ENCODE measurements at places on chromosomes 1 and 21.

- DNase-seq: no peak
Observed at GRCh38 chr1:210536254-210536961, 207.7 kb downstream of the HHAT start.

GRCh38 chr1:184287001-184287400 is 99.8 kb upstream of the C1orf21 start:
- no peak for DNase-seq

- DNase-seq: no peak
Observed at GRCh38 chr1:167514288-167514687, 4.0 kb downstream of the CD247 start.

GRCh38 chr1:155193275-155193990 is 14.3 kb downstream of the THBS3 start:
- peak; percentile 89 for DNase-seq

DNA sequence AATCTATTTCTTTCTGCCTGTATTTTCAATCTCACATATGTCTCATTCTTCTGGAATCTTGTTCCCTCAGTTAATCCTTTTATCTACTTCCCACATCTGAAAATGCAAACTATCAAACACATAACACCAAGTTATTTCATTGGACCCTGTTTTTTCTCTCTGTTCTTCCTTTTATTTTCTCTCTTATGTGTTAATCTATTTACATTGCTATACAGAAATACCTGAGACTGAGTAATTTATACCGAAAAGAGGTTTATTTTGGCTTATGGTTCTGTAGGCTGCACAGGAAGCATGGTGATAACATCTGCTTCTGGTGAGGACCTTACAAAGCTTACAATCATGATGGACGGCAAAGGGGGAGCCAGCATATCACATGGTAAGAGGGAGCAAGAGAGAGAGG is 247.6 kb downstream of the TGFB2 start:
- DNase-seq: no peak

GRCh38 chr1:111743679-111744101 is 4.5 kb upstream of the INKA2 start:
- no peak for DNase-seq

DNA sequence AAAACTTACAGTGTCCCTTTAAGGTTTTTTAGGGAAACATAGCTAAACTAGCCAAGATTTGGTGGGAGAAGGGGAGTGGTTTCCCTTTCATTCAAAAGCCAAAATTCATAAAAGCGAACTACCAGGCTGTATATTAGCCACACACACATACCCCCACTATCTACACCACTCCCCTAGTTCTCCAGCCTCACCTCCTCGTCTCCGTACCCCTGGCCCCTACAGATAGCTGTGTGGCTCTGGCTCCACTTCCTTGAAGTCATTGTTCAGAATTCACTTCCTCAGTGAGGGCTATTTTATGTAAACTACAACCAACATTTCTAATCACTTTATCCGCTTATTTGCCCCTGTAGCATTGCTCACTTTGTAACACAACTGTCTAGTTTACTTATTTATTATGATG is 5.3 kb upstream of the DPH5 start:
- DNase-seq: no peak

GRCh38 chr21:32566741-32567389 is 18.5 kb downstream of the TCP10L start:
- no peak for DNase-seq

DNA sequence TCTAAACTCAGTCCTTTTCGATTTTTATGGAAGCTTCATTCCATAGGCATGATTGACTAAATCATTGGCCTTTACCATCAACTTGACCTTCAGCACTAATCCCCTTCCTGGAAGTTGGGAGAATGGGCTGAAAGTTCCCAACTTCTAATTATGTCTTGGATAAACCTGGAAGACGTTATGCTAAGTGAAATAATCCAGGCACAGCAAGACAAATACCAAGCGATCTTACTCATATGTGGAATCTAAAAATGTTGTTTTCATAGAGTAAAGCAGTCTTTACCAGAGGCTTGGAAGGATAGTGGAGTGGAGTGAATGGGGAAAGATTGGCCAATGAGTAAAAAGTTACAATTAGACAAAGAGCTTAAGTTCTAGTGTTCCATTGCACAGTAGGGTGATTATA is 1453.2 kb downstream of the PLA2G4A start:
- DNase-seq: no peak

DNA sequence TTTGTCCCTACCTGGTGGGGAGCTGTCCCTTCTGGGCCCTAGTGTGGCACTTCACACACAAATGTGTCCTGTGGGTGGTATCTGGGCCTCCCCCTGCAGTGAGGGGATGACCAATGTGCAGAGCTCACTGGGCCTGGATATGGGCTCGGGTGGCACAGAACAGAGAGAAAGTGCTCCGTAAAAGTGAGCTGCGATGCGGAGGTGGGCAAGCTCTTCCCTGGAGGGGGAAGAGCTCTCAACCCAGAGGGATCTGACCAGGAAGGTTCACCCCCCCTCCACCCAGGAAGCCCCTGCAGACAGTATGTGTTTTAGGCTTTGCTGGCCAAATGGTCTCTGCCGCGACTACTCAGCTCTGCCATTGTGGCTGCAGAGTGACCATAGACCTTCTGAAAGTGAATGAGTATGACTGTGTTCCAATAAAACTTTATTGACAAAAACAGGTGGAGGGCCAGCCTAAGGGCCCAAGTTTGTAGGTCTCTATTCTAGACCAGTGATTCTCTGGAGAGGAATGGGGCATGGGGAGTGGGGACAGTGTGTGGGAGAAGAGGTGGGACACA is 8.6 kb upstream of the ITGB2 start:
- DNase-seq: no peak

DNA sequence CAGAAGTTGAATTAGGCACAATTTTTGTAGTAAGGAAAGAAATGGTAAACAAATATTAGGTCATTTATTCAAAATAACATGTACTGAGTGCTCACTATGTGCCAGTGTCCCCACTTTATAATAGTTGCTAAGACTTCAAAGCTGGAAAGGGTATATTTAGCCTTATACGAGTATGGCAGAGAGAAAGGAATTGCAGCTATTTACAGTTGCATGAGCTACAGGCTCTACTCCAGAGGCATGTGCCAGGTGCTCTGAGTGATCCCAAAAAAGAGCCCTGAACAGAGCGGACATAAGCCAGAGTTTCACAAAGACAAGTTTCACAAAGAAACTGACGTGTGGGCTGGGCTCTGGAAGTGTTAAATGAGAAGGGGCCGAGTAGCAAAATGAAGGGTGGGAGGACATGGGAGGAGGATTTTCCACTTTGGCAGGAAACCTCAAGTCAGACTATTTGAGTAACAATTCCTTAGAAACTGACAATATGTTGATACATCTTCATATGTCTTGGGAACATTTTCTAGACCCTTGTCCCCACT is 40.9 kb downstream of the FASLG start:
- DNase-seq: no peak

GRCh38 chr1:172137703-172138454 is 282.6 kb upstream of the C1orf105 start:
- DNase-seq: no peak

DNA sequence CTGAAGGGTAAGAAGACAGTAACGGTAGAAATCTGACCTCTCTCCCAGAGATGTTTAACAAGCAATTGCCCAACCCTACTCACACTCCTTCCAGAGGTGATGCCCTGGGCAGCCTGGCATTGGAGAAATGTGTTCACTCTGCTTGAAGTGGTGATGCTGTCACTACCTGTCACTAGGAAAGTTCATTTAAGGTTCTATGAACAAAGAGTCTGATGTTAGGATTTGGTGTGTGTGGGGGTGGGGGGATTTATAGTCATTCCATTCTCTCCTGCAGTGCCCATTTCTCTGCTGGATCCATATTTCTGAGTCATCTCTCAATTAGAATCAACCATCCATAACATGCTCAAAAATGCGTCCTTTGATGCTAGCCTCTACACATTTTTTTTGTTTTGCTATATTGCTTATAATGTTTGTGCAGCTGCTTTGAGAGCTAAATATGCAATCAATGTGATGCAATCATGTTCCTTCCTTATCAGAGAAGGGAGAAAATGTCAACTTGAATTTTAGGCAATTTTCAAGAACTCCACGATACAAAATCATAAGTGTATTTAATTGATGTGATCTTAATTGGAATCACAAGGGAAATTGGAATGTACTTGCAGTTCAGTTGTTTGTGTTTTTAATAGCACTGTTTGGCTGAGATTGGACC is 173.9 kb downstream of the DUSP10 start:
- DNase-seq: no peak

- no peak for DNase-seq
Observed at GRCh38 chr1:175174309-175175102, 18.1 kb downstream of the KIAA0040 start.

DNA sequence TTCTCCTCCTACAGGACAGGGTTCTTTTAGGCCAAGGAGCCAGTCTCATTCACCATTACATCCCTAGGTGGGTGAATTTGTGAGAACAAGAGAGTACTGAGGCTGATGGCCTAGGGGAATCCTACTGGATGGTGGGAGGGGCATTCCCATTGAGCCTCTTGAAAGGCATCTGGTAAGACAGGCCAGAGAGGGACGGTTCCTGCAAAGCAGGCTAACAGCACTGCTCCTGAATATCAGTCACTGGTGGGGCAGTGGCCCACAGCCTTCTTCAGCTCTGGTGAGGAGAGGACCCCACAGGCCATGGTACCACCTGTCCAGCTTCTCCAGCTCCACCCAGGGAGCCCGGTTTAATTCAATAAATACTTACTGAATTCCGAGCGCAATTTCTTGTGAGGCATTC is 125.9 kb upstream of the EDN2 start:
- DNase-seq: peak; percentile 3

GRCh38 chr1:67736750-67737149 is 51.7 kb downstream of the GADD45A start:
- DNase-seq: no peak

DNA sequence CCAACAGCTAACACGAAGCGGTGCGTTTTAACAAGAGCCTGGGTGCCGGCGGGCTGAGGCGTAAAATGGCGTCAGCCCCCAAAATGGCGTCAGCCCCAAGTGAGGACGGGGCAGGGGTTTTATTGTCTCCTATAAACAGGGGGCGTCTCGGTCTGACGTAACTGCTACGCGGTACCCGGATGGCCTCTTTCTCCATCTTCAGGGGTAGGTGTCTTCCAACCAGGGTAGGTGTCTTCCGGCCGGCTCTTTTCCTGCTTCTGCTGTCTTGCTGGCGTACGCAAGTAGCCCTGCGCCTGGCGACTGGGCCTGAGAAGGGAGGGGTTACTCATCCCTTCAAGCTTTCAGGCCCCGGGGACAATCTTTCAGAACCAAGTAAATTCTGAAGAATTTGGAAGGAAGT is 45.3 kb downstream of the LGR6 start:
- no peak for DNase-seq

- DNase-seq: no peak
Observed at GRCh38 chr1:12433323-12434053, 184.5 kb downstream of the DHRS3 start.

DNA sequence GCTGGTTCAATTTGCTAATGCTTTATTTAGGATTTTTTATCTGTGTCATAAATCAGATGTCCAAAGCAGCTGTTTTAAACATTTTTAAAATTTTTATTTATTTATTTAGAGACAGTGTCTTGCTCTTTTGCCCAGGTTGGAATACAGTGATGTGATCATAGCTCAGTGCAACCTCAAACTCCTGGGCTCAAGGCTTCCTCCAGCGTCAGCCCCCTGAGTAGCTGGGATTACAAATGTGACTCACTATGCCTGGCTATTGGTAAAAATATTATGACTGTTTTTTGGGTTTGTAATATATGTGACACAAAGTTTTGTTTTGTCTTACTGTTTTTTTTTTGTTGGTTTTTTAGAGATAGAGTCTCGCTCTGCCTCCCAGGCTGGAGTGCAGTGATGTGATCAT is 11.8 kb downstream of the ZBED6 start:
- DNase-seq: no peak

DNA sequence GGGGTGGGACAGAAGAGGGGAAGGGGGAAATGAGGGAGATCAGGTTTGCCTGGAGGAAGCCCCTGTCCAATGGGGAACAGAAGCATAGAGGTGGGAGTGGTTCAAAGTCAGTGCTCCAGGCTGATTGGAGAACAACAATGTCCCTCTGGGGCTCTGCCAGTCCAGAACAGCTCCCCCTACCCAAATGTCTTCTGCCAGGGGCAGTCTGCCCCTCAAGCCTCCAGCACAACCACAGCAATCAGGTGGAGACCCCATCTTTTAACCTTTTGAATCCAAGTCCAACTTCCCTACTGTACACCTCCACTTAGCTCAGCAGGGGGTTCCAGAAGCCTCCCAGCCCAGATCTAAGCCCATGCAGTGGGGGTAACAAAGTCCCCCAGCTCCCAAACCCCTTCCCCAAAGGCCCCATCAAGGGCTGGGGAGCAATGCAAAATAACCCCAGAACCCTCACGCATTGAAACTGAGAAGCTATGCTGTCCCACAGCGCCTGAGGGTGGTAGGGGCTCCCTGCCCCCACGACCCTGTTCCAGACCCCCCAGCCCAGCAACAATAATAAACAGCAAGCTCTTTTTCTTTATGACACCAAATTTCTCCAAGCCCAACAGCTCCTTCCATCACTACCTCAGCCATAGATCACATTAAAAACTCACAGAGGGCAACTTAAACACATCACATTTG is 3.3 kb downstream of the AHDC1 start:
- DNase-seq: peak; percentile 56

DNA sequence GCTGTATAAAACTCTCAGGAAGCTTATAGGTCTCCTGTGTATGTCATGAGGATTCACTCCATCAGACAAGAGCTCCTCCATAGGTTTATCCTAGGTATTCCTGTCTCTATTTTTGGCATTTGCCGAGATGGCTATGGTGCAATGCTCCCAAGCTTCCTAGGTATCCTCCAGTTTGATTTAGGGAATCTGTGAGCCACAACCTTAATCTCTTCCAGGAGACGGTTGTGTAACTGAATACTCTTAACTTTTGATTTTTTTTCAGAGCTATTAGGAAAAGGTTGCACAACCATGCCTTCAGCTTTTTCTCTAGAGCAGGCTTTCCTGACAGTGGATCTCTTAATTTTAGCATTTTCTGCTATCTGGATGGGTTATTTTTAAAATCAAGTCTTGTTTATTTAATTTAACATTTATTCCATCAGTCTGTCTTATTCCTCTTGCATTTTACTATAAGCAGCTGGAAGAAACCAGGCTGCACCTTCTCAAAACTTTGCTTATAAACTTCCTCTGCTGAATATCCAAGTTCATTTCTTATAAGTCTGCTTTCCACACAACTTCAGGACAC is 69.4 kb upstream of the BACE2 start:
- no peak for DNase-seq

DNA sequence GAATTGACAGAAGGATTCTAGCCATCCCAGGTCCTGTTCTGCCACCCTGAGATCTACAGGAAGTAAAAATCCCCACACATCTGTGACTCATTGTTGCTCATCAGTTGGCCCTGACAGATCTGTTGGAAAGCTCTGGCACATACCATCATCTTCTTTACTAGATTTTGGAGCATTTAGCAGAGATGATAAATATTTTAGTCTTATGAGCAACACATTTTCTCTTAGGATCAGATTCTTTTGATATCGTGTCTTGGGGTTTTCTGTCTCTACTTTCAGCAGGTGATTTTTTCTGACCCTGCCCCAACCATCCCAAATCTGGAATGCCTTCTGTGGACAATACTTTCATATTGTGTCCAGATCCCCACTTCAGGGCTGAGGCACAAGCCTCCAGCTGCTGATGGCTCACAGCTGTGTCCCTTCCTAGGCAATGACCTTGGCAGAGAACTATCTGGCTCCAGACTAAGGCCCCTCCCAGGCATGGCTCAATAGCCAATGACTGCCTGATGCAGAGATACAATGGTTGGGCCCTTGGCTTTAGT is 102.8 kb downstream of the GDAP2 start:
- no peak for DNase-seq

GRCh38 chr1:28890435-28890834 is 23.9 kb upstream of the EPB41 start:
- peak; percentile 57 for DNase-seq
